Activated T-cell treated with anti-CD3 and anti-CD28 coated beads, Interleukin-2, amount 50 U/mL, for 4 hours (primary cell): ENCODE measurements at places on chromosomes 2 and 18. TPM values are rescaled to one million over a fixed set of nuclear protein-coding genes. Genes with fewer than 3 reads are reported as not detected.

The EMX1 gene
- not detected for total RNA-seq

DNA sequence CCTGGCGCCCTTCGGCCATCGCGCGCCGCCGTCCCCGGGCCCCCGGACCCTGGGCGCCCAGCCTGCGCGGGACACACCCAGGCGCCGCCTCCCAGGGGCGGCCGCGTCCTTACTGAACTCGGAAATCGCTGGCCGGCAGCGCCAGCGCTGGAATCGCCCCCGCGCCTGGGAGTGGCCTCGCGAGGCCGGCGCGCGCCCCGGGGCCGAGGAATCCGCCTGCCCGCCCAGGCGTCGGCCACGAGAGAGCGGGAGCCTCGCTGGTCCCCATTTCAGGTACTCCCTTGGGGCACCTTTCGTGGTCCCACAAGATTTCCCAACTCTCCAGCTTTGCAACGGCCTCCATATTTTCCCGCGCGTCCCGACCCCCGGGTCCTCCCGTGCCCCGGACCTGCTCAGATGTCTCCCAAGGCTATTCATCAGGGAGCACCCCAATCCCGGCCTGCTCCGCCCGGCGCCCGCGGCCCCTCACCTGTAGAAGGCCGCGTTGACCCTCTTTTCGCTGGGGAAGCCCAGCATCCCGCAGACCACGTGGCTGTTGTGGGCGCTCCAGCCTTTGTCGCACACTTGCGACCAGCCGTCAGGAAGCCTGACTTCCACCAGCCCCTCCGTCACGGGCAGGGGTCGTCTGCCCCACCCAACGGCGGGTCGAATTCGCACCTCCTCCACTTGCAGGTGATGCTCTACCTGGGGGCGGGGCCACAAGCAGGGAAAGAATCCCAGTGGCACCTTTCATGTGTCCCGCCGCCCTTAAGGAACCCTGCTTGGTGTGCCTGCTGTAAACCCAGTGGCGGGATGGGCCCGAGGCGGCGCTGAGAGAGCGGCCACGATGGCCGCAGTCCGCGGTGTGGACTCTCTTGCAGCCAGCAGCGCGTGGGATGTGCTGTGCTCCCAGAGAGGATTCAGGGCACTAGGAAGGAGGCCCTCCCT is 4.6 kb downstream of the LOXL3 start:
- no peak for DNase-seq

The UGT1A9 gene
- not detected for total RNA-seq

The DSC3 gene
- not detected for total RNA-seq

GRCh38 chr2:170155723-170156253 is 22.2 kb upstream of the MYO3B start:
- no peak for DNase-seq

The NT5C1B gene
- not detected for total RNA-seq

GRCh38 chr2:220665108-220665471 is 907.0 kb downstream of the EPHA4 start:
- no peak for DNase-seq

GRCh38 chr2:8598295-8599165 is 83.3 kb upstream of the ID2 start:
- DNase-seq: no peak

GRCh38 chr2:45382744-45383143 is 228.3 kb downstream of the SRBD1 start:
- no peak for DNase-seq
